ENCODE measurements at places on chromosomes 6 and 20. TPM values are rescaled to one million over a fixed set of nuclear protein-coding genes. Genes with fewer than 3 reads are reported as not detected.
A peak's percentile ranks its signal among the peaks of the same experiment; 100 is the strongest.

NEU1 gene
- total RNA-seq = 21.6 TPM

ALDH8A1 gene
- not detected for total RNA-seq

SYNJ2 gene
- 3.0 TPM for total RNA-seq

DOK5 gene
- not detected for total RNA-seq

BPIFB4 gene
- not detected for total RNA-seq

SAMD5 gene
- total RNA-seq = 1.3 TPM

IL20RA gene
- not detected for total RNA-seq

TPX2 gene
- not detected for total RNA-seq

PFDN6 gene
- total RNA-seq = 11.3 TPM

TINAG gene
- total RNA-seq = not detected

OR2H1 gene
- not detected for total RNA-seq

- H3K4me1 ChIP-seq = no peaks in the 10 kb centered on the region
- no peak overlapping the region for H3K4me3 ChIP-seq
- no peak overlapping the region for H3K27ac ChIP-seq
- H3K27me3 ChIP-seq = no peaks in the 10 kb centered on the region
Measured at GRCh38 chr6:138052783-138053182, 54.4 kb downstream of the PERP start.

DNA sequence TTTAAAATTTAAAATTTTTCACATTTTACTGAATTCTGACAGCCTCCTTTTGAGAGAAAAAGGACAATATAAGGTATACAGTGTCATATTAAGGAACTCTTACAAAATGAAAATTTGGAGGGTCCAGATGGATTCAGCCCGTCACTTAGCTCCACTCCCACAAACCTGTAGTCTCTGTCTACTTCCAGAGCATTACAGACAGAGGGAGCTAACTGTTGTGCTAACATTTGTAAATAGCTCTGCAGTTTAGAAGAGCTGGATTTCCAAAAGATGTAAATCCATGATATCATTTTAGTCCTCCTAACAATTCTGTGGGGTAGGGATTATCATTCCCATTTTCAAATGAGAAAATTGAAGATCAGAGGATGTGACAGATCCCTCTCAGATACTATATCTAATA, 16.1 kb upstream of the SERINC3 start:
- H3K36me3 ChIP-seq = no peaks in the 10 kb centered on the region
- no peaks in the 10 kb centered on the region for H3K27me3 ChIP-seq
- no peak for DNase-seq
- H3K4me1 ChIP-seq = no peaks in the 10 kb centered on the region
- H3K4me3 ChIP-seq = no peak overlapping the region
- no peak overlapping the region for H3K27ac ChIP-seq

- DNase-seq = no peak
- no peaks in the 10 kb centered on the region for H3K36me3 ChIP-seq
- no peak overlapping the region for H3K4me3 ChIP-seq
- H3K27ac ChIP-seq = no peak overlapping the region
- no peaks in the 10 kb centered on the region for H3K27me3 ChIP-seq
Measured at GRCh38 chr6:130032758-130033340, 14.5 kb downstream of the L3MBTL3 start.

- H3K27me3 ChIP-seq = no peaks in the 10 kb centered on the region
- no peak overlapping the region for H3K4me3 ChIP-seq
- no peaks in the 10 kb centered on the region for H3K36me3 ChIP-seq
- H3K27ac ChIP-seq = no peak overlapping the region
- no peaks in the 10 kb centered on the region for H3K4me1 ChIP-seq
Measured at GRCh38 chr6:119259027-119259426, 90.5 kb downstream of the MAN1A1 start.

GRCh38 chr6:169960003-169960344, 208.6 kb downstream of the ERMARD start:
- no peak overlapping the region for H3K27ac ChIP-seq
- H3K4me3 ChIP-seq = no peak overlapping the region
- H3K36me3 ChIP-seq = no peaks in the 10 kb centered on the region

- peak overlapping the region; percentile 65 for H3K4me3 ChIP-seq
- no peak overlapping the region for H3K27ac ChIP-seq
- peaks cover 3% of the 10 kb centered on the region for H3K4me1 ChIP-seq
- H3K27me3 ChIP-seq = no peaks in the 10 kb centered on the region
- no peaks in the 10 kb centered on the region for H3K36me3 ChIP-seq
- no peak for DNase-seq
Measured at GRCh38 chr20:51543422-51543788, 886 bp upstream of the NFATC2 start.

DNA sequence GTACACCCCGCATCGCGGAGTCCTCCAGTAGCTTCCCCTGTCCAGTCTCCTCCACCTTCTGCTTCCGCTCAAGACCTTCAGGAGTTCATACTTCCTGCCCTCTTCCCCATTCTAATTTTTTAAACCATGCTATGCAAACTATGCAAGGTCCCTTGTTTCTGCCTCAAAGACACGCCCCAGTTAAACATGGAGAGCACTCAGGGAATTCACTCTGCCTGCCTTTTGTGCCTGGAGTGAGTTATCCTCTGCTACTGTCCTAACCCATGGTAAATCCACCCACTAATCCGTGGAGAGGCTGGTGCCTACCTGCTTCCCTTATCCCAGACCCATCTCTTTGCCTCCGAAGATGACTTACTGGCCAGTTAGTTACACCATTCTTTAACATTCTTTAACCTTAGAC, 473.7 kb upstream of the JARID2 start:
- H3K4me1 ChIP-seq = no peaks in the 10 kb centered on the region

- no peak for DNase-seq
- no peaks in the 10 kb centered on the region for H3K27me3 ChIP-seq
- H3K4me3 ChIP-seq = no peak overlapping the region
- no peak overlapping the region for H3K27ac ChIP-seq
- peaks cover 48% of the 10 kb centered on the region for H3K36me3 ChIP-seq
- no peaks in the 10 kb centered on the region for H3K4me1 ChIP-seq
Measured at GRCh38 chr6:31892821-31893220, 4.7 kb downstream of the EHMT2 start.

- no peaks in the 10 kb centered on the region for H3K36me3 ChIP-seq
- no peaks in the 10 kb centered on the region for H3K4me1 ChIP-seq
- no peaks in the 10 kb centered on the region for H3K27me3 ChIP-seq
- no peak for DNase-seq
Measured at GRCh38 chr20:4546342-4546741, 175.4 kb upstream of the PRND start.

GRCh38 chr20:4873396-4873795, 127.9 kb downstream of the SLC23A2 start:
- no peaks in the 10 kb centered on the region for H3K4me1 ChIP-seq
- H3K27me3 ChIP-seq = no peaks in the 10 kb centered on the region
- H3K4me3 ChIP-seq = no peak overlapping the region
- H3K36me3 ChIP-seq = peaks cover 31% of the 10 kb centered on the region

DNA sequence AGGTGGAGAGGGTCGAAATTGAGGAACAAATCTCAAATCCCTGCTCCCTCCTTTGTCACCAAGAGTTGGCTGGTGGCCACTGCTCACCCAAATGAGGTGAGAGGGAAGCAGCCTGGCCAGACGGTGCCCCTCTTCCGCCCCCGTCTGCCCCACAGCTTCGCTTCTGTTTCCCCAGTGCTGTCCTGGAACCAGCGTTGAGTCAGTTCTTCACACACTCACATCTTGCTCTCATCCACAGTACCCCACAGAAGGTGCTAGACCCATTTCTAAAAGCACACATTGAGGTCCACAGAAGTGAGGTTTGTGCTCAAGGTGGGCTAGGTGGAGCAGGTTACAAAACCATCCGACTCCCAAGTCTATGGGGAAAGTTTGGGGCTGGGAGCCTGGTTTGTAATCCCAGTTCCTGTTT, 3.8 kb downstream of the CEBPB start:
- peak overlapping the region; percentile 99 for H3K4me3 ChIP-seq
- H3K36me3 ChIP-seq = peaks cover 41% of the 10 kb centered on the region
- no peaks in the 10 kb centered on the region for H3K27me3 ChIP-seq
- peak overlapping the region; percentile 100 for H3K27ac ChIP-seq

GRCh38 chr6:140623498-140623897, 1249.0 kb upstream of the CITED2 start:
- no peaks in the 10 kb centered on the region for H3K36me3 ChIP-seq
- H3K27me3 ChIP-seq = no peaks in the 10 kb centered on the region
- H3K27ac ChIP-seq = no peak overlapping the region

DNA sequence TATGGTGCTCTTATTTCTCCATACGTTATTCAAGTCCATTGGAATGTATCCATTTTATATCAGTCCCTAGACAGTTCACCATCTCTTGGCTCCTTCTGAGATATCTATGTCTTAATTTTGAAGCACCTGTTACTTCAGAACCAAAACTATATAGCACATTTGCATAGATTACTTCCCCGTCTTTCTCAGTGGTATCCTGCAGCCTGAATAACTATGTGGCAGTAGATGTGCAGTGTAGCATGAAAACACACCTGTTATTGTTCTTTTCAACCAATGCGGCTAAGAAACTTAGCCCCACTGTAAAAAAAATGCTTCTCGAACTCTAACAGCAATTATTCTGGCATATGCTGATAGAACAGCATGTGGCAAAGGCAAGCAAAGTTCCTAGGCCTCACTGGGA, 1184.4 kb upstream of the ADGRB3 start:
- no peaks in the 10 kb centered on the region for H3K27me3 ChIP-seq
- H3K27ac ChIP-seq = no peak overlapping the region
- no peaks in the 10 kb centered on the region for H3K36me3 ChIP-seq
- H3K4me1 ChIP-seq = no peaks in the 10 kb centered on the region
- DNase-seq = no peak
- no peak overlapping the region for H3K4me3 ChIP-seq

- H3K27me3 ChIP-seq = no peaks in the 10 kb centered on the region
- no peak for DNase-seq
- no peaks in the 10 kb centered on the region for H3K4me1 ChIP-seq
- no peaks in the 10 kb centered on the region for H3K36me3 ChIP-seq
- H3K4me3 ChIP-seq = no peak overlapping the region
- H3K27ac ChIP-seq = no peak overlapping the region
Measured at GRCh38 chr6:9620263-9620662, 794.6 kb downstream of the TFAP2A start.

DNA sequence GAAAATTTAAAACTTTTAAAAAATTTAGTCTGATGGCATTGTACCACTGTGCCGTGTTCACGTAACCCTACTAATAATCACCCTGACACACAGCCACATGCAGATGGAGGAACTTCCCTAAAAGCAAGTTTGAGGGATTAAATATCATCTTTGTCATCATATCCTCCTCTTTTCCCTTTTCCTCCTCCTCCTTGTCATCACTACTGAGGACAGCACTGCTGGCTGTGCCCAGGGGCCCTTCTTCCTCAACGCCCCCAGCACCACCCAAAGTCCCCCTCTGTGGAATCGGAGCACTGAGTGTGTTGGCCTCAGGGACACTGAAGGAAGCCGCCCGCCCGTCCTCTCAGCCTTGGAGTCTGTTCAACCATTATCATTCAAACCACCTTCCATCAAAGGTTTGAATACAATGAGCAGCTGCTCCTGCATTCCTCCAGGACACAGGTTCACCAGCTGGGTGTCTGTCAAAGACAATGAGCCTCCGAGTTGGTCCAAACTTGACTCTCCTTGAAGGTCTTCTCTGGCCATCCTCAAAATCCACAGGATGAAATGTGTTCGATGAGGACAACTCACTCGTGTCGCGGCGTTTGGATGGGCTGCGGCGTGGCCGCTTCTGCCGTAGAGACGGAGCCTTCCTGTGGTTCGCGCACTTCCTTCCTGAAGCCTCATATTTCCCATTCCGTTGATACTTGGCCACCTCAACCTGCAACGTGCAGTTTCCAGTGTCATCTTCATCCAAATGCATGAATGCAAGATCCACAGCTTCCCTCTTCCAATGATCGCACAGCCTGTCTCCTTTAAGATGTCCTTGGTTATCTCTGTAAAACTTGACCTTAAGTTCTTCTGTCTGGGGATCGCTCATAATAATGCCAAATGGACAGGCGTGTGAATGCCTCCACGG, 23.3 kb downstream of the NQO2 start:
- peaks cover 5% of the 10 kb centered on the region for H3K4me1 ChIP-seq
- H3K27ac ChIP-seq = peak overlapping the region; percentile 90
- H3K4me3 ChIP-seq = peak overlapping the region; percentile 59

- no peak for DNase-seq
- no peaks in the 10 kb centered on the region for H3K36me3 ChIP-seq
- no peaks in the 10 kb centered on the region for H3K27me3 ChIP-seq
- H3K27ac ChIP-seq = peak overlapping the region; percentile 51
Measured at GRCh38 chr6:143536866-143537691, 25.6 kb upstream of the FUCA2 start.

GRCh38 chr6:72720464-72720863, 98.6 kb downstream of the KCNQ5 start:
- H3K4me1 ChIP-seq = no peaks in the 10 kb centered on the region
- DNase-seq = no peak
- H3K4me3 ChIP-seq = no peak overlapping the region
- no peaks in the 10 kb centered on the region for H3K36me3 ChIP-seq

GRCh38 chr6:153108315-153108714, 22.8 kb downstream of the RGS17 start:
- no peak overlapping the region for H3K27ac ChIP-seq
- no peaks in the 10 kb centered on the region for H3K36me3 ChIP-seq
- H3K27me3 ChIP-seq = no peaks in the 10 kb centered on the region
- no peak overlapping the region for H3K4me3 ChIP-seq
- DNase-seq = no peak
- H3K4me1 ChIP-seq = no peaks in the 10 kb centered on the region

DNA sequence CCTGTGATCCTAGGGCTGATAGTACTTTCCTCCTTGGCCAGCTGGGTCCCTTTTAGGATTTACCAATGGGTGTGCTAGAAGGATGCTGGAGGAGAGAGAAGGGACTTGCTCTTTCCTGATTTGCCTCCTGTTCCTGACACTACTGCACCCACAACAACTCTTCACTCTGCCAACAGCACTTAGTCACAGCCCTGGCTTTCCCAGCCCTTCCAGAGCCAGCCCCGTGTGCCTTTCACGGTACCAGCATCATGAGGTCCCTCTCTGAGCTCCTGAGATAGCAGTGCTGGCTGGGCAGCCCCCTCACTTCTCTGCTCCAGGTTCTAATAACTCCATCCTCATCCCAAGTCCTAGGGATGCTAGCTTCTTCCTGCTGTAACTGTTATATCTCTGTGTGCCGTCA, 80.9 kb downstream of the DNAH8 start:
- no peak for DNase-seq
- no peak overlapping the region for H3K4me3 ChIP-seq
- H3K4me1 ChIP-seq = no peaks in the 10 kb centered on the region
- H3K27ac ChIP-seq = no peak overlapping the region
- no peaks in the 10 kb centered on the region for H3K36me3 ChIP-seq
- H3K27me3 ChIP-seq = no peaks in the 10 kb centered on the region
